ENCODE measurements at places on chromosomes 16 and 17.

GRCh38 chr17:8954339-8954738 is 11.2 kb downstream of the PIK3R5 start:
- DNase-seq = peak; percentile 59

DNA sequence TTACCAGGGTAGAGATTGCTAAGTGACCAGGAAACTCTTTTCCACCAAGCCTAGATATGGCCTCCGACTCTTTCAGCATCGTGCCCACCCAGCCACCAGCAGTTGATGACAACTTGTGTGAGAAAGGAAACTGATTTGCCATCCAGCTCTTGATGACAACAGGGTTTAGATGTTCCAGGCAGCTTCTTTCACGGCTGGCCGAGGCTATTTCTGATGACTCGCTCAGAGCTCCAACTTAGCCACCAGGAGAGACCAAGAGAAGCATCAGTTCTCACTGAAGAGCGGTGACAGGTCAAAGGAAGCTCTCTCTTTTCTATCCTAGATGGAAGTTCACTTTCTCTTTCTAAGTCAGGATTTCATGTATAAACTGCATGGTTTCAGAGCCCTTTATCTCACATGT is 61.2 kb downstream of the MPHOSPH6 start:
- no peak for DNase-seq

DNA sequence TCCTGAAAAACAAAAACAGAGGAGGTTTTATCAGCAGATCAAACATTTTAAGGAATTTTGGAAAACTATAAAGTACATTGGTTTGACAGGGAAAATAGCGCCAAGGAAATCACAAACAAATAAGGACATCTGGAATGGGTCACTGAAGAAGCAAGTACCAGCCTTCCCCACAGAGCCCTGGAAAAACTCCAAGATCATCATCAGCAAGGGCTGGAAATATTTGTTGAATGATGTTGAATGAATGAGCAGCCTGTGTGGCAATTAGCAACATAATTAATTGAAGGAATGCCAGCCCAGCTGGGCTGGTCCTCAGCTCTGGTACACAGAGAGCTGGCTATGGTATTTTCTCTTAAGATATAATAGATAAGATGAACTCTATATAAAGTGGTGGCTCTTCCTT is 290.4 kb downstream of the HS3ST3A1 start:
- no peak for DNase-seq

DNA sequence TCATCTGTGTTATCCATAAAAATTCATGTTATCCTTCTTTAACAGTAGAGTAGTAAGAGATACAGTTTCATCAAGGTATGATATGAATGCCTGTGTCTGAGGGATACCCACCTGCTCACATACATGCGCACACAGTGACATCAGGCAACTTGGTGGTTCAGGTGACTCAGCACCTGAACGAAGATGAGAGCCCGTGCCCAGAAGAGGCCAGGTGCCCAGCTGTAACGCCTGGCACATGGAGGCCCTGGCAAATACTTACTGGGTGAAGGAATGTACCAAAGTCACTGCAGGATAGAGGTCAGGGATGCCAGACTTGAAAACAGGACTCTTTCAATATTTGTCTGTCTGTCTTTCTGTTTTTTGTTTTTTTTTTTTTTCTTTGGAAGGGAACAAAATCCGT is 72.6 kb upstream of the LGALS9 start:
- no peak for DNase-seq

GRCh38 chr16:13939821-13940220 is 19.9 kb downstream of the ERCC4 start:
- DNase-seq = no peak

- peak; percentile 54 for DNase-seq
These were observed at the start of gene CHST6 for GRCh38 chr16:75495076-75495674. CHST6 (minus strand) TSS chr16:75495441; CDS start chr16:75479828, 15,613 bp downstream.

GRCh38 chr17:80855948-80856862 is 135.4 kb upstream of the CHMP6 start:
- peak; percentile 86 for DNase-seq

- DNase-seq = no peak
These were observed 7.6 kb downstream of the RNF166 start for GRCh38 chr16:88698646-88699045.

DNA sequence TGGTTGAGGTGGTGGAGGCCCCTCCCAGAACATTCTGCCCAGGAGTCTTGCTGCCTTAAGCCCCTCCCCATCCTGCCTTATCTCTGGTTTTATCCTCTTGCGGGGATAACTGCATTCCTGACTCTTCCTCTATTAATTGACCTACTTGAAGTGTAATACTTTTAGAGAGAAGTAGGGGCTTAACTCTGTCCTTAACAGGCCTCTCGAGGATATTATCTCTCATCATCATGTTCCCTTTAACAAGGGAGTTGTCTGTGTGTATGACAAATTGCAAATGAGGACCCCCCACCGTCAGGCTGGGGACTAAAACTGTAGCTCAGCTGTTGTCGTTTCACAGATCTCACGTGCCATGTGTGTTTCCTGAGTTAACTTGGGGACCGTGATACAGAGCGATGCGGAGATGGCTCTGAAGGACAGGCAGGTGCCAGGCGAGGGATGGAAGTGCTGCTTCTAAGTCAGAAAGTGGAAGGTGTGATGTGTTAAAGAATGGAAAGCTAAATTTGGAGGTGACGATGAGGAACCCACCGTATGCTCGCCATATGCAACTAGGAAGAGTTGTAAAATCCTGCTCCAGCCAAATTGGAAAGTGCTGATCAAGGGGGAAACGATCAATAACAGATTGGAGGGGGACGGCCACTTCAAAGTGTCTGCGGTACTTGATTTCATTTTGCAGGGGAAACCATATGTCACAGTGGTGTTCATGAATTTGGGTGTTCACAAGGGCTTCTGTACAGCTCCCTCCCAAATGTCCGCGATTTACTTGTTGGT is 106.3 kb downstream of the RPTOR start:
- no peak for DNase-seq

DNA sequence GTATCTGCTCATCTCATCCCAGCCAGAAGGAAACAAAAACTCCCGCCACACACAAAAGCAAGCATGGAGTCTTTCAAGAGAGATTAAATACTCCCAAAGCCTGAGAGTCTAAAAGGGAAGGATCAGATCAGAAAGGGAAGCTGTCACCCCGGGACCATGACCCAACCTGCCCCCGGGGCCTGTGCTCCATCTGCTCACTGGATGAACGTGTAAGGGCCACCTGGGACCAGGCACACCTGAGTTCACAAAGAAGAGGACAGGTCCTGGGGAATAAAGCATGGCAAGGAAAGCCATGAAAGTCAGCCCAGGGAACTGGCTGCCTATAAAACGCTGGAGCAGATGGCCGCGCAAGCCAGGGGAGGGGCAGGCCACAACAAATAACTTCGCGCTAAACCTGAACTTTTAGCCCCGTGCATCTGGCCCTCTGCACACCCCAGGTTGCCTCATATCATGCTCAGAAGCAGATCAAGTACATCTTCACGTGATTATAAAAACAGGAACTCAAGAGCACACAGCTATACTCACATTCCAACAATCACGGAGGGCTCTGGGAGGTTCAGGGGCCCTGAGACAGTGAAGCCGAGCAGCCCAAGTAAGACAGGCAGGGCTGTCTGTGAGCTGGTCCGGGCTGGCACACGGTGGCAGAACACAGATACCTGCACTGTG is 3.4 kb downstream of the TMEM11 start:
- no peak for DNase-seq
